Renal cortex interstitium (tissue), 15 donors: ENCODE measurements at places on chromosomes 2 and 18.

DNA sequence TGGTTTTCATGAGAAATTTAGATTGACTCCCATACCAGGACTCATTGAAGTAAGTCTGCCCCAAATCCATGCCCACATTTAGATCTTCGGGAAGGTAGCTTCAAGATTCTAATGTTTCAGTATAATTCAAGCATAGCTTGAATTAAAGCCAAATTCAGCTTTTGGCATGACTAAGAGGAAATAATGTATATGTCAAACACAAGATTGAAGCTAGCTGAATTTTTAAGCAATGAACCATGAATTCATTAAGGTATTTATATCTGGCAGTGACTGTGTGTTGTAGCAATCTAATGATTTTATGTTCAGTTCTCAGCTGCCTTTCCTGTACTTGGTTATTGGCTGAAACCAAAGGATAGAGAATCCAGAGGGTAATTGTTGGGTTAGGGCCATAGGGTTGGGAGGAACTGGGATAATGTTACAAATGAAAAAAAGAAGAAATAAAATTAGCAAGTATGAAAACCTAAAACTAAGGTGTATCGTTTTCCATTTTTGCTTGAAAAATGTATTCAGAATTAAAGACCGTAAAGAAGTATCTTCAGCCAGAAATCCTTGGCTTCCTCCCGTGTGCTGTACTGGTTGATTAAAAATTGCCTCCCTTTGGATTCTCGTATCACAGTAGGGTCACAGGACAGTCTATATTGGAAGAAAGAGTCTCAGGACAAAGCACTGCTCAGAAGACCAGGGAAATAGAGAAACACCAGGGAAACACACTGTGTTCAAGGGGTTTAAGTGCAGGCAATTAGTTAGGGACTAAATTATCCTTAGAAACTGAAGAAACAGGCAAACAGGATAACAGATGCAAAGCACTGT lies 119.0 kb upstream of the FN1 start:
- no peak for DNase-seq

DNA sequence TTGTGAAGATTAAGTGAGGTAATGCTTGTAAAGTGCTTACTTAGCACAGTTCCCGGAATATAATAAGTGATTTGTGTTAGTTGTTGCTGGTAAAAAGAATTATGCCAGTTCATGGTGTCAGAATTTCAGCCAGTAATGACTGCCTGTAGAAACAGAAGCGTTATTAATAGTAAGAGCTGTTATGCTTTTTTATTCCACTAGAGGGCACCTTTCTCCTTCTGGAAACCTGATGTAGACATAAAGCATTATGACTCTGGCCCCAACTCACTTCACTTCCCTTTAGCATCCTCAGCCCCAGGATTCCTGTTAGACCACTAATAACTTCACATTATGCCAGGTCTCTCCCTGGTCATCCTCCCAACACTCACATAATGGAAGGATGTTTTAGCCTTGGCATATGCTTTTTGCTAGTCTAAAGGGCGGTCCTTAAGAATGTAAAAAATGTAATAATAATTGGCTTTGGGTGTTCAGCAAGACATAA lies 34.9 kb downstream of the C18orf54 start:
- DNase-seq = peak; percentile 46

- no peak for DNase-seq
Observed at GRCh38 chr2:212078103-212078502, 460.5 kb downstream of the ERBB4 start.

DNA sequence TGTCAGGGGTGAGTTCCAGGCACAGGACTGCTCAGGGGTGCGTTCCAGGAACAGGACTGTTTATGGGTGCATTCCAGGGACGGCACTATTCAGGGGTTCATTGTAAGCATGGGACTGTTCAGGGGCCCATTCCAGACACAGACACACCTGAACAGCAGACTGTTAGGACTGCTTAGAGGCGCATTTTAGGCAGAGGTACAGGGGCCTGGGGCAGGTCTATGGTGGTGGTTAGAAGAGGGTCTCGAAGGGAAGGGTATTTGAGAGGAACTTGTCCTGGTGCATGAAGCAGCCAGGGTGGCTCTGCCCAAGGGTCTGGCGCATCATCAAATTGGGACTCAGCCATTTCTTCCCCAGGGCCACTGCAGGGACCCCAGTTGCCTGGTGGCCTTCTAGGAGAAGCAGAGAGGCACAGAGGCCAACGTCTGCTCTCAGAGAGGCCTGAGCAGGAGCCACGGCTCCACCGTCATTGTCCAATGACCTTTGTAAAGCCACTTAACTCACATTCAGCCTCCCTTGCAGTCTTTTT lies 14.8 kb upstream of the MLPH start:
- DNase-seq = no peak

- no peak for DNase-seq
Observed at GRCh38 chr18:22840606-22841144, 92.5 kb upstream of the RBBP8 start.

DNA sequence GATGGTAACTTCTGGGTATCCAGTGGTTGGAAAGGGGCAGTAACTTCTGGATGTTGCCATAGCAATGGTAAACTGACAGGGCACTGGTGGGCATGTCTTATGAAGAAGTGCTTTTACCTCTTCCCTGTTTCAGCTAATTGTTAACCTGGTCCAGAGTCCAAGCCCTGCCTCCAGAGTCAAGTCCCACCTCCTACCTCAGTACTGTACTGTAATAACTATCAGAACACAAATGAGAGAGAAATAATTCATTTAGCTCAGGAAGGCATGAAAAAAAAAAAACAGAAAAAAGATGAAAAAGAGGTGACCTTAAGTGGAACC lies 237.0 kb downstream of the ZNF804A start:
- no peak for DNase-seq
